Stimulated activated CD4-positive, alpha-beta T cell treated with anti-CD3 and anti-CD28 coated beads, Interleukin-1b, Interleukin-23, amount 100 ng/mL, for 1 hour (primary cell): ENCODE measurements at places on chromosomes 6 and 20.

DNA sequence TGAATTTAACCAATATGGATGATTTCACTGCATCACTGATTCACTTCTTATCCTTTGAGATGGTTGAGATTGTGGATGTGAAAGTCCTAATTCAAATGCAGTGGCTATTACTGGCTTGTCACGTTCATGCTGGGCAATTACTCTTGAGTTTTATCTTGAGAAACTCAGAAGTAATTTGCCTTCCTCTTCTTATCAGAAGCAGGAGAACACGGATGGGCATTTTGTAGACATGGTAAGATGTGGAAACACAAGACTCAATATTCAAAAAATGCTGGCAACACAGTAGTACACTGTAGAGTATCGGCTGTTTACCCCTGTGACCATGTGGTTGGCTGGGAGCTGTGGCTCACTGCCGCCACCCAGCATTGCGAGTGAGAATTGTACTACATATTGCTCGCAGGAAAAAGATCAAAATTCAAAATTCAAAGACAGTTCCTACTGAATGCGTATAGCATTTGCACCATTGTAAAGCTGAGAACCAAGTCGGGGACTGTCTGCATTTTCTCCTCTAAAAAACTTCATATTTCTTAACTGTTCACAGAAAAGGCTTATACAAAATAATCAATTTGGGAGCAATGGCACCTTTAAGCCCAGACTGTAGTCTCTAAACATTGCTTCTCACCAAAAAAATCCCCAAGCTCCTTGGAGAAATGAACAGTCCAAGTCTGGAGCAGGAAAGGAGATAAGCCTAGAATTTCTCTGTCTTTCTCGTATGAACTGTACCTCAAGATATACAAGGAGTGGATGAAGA, 61.9 kb upstream of the ELOVL5 start:
- peak; percentile 10 for DNase-seq

GRCh38 chr20:7971536-7972280, 31.4 kb upstream of the HAO1 start:
- DNase-seq = no peak

GRCh38 chr6:5943591-5943990, 63.1 kb downstream of the NRN1 start:
- DNase-seq = no peak

- no peak for DNase-seq
Measured at GRCh38 chr20:52572687-52573086, 381.1 kb upstream of the ZFP64 start.
